ENCODE measurements at places on chromosomes 1 and 21. TPM values are rescaled to one million over a fixed set of nuclear protein-coding genes. Genes with fewer than 3 reads are reported as not detected.

The LIN9 gene
- total RNA-seq = 7.6 TPM

The NHLH2 gene
- not detected for total RNA-seq

The ACTN2 gene
- 0.02 TPM for total RNA-seq

The ADGRL4 gene
- not detected for total RNA-seq

The TDRKH gene
- 5.4 TPM for total RNA-seq

Measured in A549 treated with RU486 at 1 μM for 4 hours (cell line).